ENCODE measurements at places on chromosomes 4 and X. TPM values are rescaled to one million over a fixed set of nuclear protein-coding genes. Genes with fewer than 3 reads are reported as not detected.

CXXC4 gene
- 0.06 TPM for total RNA-seq

SRPK3 gene
- not detected for total RNA-seq

- DNase-seq, result no peak
- H3K4me3 ChIP-seq, result no peak overlapping the region
- no peaks in the 10 kb centered on the region for H3K27me3 ChIP-seq
Observed at GRCh38 chrX:3468031-3468430, 121.6 kb upstream of the MXRA5 start.

DNA sequence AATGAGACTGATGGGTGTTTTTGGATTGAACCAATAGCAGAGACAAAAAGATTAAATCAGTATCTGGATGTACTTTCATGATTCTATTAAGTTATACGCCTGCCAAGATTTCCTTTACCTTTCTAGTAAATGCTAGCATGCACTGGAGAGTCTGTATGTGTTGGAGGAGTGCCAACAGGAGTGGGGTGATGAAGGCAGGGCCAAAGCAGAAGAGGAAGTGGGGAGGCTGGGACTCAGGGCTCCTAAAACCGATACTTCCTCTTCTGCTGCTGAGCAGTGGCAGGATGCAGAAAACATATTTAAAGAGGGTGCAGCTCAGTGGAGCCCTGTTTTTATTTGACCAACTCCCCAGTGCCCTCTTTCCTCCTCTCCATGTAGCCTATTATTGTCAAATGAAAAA lies 5.6 kb downstream of the CYSLTR1 start:
- no peaks in the 10 kb centered on the region for H3K27me3 ChIP-seq
- H3K4me3 ChIP-seq, result peak overlapping the region; percentile 58
- peaks cover 22% of the 10 kb centered on the region for H3K4me1 ChIP-seq
- DNase-seq, result peak; percentile 34

- peaks cover 7% of the 10 kb centered on the region for H3K36me3 ChIP-seq
- H3K27me3 ChIP-seq, result peaks cover 4% of the 10 kb centered on the region
- H3K27ac ChIP-seq, result no peak overlapping the region
- no peak overlapping the region for H3K4me3 ChIP-seq
- DNase-seq, result no peak
- H3K4me1 ChIP-seq, result no peaks in the 10 kb centered on the region
Observed at GRCh38 chrX:2748171-2748814, 3.5 kb upstream of the XG start.

- no peak overlapping the region for H3K4me3 ChIP-seq
- peaks cover 2% of the 10 kb centered on the region for H3K4me1 ChIP-seq
- no peaks in the 10 kb centered on the region for H3K27me3 ChIP-seq
Observed at GRCh38 chrX:10028283-10029104, 61.3 kb downstream of the CLDN34 start.

FGFBP2 gene
- total RNA-seq, result 23.9 TPM

- H3K4me1 ChIP-seq, result peaks cover 3% of the 10 kb centered on the region
- no peaks in the 10 kb centered on the region for H3K36me3 ChIP-seq
- H3K4me3 ChIP-seq, result no peak overlapping the region
- H3K27me3 ChIP-seq, result no peaks in the 10 kb centered on the region
- no peak overlapping the region for H3K27ac ChIP-seq
Observed at GRCh38 chr4:155805016-155805415, 46.2 kb downstream of the GUCY1B1 start.

GRCh38 chrX:119573840-119574393 lies 446 bp upstream of the UBE2A start:
- no peak for DNase-seq
- peak overlapping the region; percentile 92 for H3K4me3 ChIP-seq
- peaks cover 11% of the 10 kb centered on the region for H3K4me1 ChIP-seq
- H3K27ac ChIP-seq, result peak overlapping the region; percentile 88
- no peaks in the 10 kb centered on the region for H3K27me3 ChIP-seq
- peaks cover 1% of the 10 kb centered on the region for H3K36me3 ChIP-seq

- H3K4me1 ChIP-seq, result peaks cover 27% of the 10 kb centered on the region
- H3K4me3 ChIP-seq, result no peak within 1 kb of the TSS
- peak; percentile 97 for DNase-seq
- peaks cover 14% of the 10 kb centered on the region for H3K36me3 ChIP-seq
- H3K27me3 ChIP-seq, result no peaks in the 10 kb centered on the region
Observed at GRCh38 chr4:102826890-102827673, at the start of gene UBE2D3. UBE2D3 (minus strand) TSS chr4:102827551; CDS start chr4:102826508, 1,043 bp downstream.

DNA sequence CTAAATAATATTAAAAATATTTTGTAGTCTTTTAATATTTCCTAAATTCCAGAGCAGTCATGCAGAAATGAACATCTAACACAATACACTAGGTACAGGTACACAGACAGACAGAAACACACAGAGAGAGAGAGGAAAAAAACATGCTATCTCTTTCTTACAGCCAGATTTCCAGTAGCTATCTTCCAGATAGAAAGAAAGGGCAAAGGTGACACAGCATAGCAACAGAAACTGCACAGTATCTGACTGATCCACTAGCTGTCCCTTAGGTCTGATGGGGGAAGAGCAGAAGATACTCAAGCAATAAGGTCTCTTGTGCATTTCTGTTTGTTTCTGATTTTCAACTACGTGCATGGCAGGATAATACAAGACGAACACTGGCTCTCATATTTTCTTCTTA lies 7.8 kb downstream of the FBXW7 start:
- peaks cover 21% of the 10 kb centered on the region for H3K36me3 ChIP-seq
- H3K4me3 ChIP-seq, result no peak overlapping the region
- no peak overlapping the region for H3K27ac ChIP-seq
- peaks cover 31% of the 10 kb centered on the region for H3K4me1 ChIP-seq

- H3K27ac ChIP-seq, result no peak overlapping the region
- peak; percentile 69 for DNase-seq
- H3K4me3 ChIP-seq, result peak overlapping the region; percentile 87
- H3K36me3 ChIP-seq, result no peaks in the 10 kb centered on the region
- H3K4me1 ChIP-seq, result peaks cover 24% of the 10 kb centered on the region
- H3K27me3 ChIP-seq, result peaks cover 51% of the 10 kb centered on the region
Observed at GRCh38 chr4:153152501-153153338, 51.5 kb upstream of the TRIM2 start.

DNA sequence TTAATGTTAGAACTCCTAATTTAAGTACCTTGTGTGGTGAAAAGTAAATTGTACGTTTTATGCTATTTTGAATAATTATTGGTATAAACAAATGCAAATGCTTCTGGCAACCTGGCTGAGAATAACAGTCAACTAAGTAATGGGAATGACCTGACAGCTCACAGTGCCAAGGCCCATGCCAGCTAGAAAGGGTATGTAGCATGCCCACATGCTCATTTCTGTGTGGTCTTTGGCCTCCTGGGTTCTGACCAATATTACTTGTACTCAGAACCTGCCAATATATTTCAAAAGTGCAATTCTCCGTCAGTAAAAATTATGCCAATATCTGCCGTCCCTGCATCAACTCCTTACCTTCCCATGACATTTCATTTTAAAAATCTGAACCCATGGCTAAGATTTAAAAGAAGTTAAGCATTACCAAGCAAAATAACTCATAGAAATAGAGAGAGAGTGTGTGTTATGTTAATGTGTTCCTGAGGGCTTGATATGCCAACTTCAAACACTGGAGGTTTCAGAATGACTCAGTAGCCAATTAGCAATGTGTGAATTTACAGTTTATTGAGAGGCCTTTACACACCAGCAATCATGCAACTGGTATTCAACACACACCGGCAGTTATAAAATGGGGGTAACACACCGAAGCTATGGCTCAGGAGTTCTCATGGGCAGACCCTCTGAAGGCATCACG lies 820.8 kb downstream of the FSTL5 start:
- H3K4me3 ChIP-seq, result no peak overlapping the region
- no peaks in the 10 kb centered on the region for H3K36me3 ChIP-seq

ZAR1 gene
- not detected for total RNA-seq

GRCh38 chrX:42129022-42129940 lies 205.9 kb upstream of the CASK start:
- H3K36me3 ChIP-seq, result peaks cover 38% of the 10 kb centered on the region
- H3K27ac ChIP-seq, result peak overlapping the region; percentile 87
- peak overlapping the region; percentile 39 for H3K4me3 ChIP-seq
- peaks cover 50% of the 10 kb centered on the region for H3K4me1 ChIP-seq
- H3K27me3 ChIP-seq, result no peaks in the 10 kb centered on the region

DNA sequence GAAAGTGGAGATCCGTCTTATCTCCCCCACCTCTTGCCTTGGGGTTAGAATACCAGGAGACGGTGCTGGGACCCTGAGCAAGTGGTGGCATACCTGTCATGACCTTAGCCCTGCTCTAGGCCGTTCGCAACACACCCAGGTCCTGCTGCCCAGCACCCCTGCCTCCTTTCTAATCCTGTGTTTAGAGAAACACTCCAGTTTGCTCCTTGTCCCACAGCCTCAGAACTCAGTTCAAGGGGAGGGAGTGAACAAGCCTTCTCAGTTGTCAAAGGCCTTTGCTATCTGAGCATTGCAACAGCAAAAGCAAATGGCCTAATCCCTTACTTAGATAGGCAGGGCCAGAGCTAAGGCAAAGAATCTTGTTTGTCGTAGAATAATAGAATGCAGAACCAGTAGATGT lies 67.9 kb downstream of the CHRNA9 start:
- H3K36me3 ChIP-seq, result peaks cover 10% of the 10 kb centered on the region
- no peak overlapping the region for H3K27ac ChIP-seq
- H3K4me1 ChIP-seq, result no peaks in the 10 kb centered on the region
- H3K27me3 ChIP-seq, result no peaks in the 10 kb centered on the region

DNA sequence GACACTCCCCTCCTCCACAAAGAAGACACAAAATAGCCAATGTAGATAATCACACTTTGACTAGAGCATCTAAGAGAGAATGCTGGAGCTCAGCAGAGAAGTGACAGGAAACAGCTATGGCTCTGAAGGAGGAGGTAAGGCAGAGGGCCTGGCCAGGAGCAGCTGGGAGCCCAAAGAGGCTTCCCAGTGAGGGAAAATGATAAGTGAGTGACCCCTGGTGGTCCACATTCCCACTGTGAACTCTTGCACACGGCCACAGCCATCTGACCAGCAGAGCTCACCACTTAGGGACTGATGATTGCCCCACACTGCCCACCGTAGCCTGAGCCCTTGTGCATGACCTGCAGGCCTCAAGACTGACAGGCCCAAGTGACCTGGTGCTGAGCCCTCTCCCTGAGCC lies 162.7 kb upstream of the GALNTL6 start:
- no peaks in the 10 kb centered on the region for H3K36me3 ChIP-seq
- no peak overlapping the region for H3K4me3 ChIP-seq
- DNase-seq, result no peak
- H3K4me1 ChIP-seq, result no peaks in the 10 kb centered on the region
- H3K27me3 ChIP-seq, result peaks cover 2% of the 10 kb centered on the region
- H3K27ac ChIP-seq, result no peak overlapping the region

CHST7 gene
- 5.7 TPM for total RNA-seq
